ENCODE measurements at places on chromosomes 5 and 9.

DNA sequence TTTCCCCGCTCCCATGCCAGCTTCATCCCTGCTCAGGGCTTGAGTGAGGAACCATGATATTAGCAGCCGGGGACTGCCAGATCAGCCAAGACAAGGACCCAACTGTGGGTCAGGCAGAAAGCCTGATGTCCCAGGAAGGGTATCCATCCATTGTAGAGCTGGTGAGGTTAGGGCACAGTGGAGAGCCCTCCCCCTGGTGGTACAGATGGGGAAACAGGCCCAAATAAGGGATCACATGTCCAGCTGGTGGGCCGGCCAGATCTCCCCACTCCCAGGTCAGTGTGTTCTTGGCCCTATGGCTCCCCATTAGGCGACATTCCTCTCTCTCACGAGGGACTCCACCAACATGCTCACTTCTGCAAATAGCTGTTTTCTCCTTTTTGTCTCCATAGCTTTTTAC is 9.0 kb downstream of the CDX1 start:
- DNase-seq: no peak

- DNase-seq: no peak
Observed at GRCh38 chr5:27434335-27434734, 395.9 kb upstream of the CDH9 start.

- DNase-seq: no peak
Observed at GRCh38 chr9:112170235-112170634, 4.9 kb downstream of the SUSD1 start.

DNA sequence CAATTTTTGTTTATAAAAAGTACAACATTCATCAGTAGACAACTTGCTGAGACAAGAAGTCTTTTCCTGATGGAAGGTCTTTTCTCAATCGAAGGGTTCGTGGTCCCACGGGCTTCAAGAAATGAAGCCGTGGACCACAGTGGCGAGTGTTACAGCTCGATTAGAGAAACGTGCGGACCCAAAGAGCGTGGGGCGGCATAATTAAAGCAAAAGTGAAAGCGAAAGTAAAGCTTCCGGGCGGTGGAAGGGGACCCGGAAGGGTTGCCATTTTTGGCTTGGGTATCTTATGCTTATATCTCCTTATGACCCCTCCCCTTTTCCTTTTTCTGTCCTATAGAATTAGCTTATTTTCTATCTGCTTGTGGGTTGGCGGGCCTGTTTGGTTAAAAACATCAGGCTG is 2309.4 kb upstream of the ACO1 start:
- DNase-seq: no peak

GRCh38 chr5:174094857-174095606 is 49.5 kb downstream of the NSG2 start:
- DNase-seq: no peak

DNA sequence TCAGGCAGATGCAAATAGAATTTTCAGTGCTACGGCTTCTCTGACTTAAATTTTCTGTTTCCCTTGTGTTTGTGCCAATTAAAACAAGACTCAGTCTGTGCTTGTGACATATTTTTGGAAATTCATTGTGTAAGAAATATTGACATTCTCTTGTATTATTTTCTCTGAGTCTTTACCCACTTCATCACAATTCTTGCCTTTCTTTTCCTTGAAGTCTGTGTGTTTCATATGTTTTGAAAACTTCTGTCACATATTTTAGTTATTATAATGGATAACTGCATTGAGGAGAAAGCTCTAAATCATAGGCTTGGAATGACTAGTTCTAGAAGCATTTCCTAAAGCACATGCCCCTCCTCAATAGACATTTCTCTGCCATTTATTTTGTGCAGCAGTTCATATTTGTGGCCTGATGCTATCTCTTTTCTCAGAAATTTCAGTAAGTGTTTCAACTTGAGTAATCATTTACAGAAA is 206.6 kb downstream of the PALM2AKAP2 start:
- DNase-seq: no peak
